ENCODE measurements at places on chromosomes 2 and 18.

GRCh38 chr2:45169339-45170190, 160.3 kb upstream of the SIX2 start:
- DNase-seq, result no peak

GRCh38 chr18:50970006-50970405, 2.2 kb downstream of the ELAC1 start:
- no peak for DNase-seq

GRCh38 chr2:70977605-70978205, 725 bp upstream of the ANKRD53 start:
- no peak for DNase-seq

DNA sequence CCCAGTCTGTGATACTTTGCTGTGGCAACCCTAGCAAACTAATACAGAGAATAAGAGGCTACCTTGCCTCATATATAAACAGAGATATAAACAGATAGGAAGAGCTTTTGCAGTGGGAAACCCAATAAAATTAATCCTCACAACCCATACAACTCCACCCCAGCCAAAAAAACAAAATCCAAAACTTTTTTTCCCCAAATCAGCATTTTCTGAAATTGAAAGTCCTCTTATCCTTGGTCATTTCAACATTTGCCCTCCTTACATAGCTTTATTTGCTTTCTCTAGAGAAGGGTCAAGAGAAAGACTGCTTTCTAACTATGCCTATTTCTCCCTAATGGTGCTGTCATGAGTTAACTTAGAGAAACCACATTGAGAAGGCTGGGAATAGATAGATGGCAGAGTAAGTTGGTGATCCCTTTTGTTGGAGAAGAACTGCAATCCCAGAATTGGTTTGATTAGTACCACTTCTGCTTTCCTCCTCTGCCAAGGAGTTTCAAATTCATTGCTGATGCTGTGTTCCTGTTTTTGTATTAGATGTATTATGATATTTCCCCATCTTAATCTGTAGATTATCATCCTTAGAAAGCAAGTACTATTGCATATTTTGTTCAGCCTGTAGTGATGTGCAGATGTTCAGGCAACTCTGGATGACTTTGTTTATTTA, 76.5 kb upstream of the B3GNT2 start:
- DNase-seq, result no peak

All from cerebellum (tissue), 4 donors.